ENCODE measurements at places on chromosomes 2 and 18.

DNA sequence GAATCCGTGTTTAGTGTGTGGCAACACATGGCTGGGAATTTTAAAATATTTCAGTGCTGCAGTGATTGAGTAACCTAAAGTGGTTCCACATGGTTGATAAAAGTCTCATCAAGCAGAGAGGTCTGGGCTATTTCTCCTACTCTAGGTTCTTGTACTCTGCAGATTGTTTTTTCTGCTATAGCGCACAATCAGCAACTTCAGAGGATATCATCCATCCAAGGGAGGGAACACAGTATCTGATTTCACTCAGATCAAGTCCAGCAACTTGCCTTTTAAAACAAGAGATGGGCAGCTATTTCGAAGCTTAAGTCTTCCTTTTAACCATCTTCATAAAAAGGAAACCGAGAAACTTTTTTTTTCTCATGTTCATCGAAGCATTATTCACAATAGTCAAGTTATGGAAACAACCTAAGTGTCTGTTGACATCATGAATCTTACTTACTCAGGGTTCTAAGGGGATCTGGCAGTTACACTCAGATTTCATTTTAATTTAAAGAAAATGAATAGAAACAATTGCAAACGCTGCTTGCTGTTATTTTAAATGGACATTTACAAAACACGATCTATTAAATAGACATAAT lies 172.7 kb upstream of the TRIB2 start:
- no peak for DNase-seq

GRCh38 chr2:144267239-144267638 lies 252.7 kb downstream of the ZEB2 start:
- no peak for DNase-seq

DNA sequence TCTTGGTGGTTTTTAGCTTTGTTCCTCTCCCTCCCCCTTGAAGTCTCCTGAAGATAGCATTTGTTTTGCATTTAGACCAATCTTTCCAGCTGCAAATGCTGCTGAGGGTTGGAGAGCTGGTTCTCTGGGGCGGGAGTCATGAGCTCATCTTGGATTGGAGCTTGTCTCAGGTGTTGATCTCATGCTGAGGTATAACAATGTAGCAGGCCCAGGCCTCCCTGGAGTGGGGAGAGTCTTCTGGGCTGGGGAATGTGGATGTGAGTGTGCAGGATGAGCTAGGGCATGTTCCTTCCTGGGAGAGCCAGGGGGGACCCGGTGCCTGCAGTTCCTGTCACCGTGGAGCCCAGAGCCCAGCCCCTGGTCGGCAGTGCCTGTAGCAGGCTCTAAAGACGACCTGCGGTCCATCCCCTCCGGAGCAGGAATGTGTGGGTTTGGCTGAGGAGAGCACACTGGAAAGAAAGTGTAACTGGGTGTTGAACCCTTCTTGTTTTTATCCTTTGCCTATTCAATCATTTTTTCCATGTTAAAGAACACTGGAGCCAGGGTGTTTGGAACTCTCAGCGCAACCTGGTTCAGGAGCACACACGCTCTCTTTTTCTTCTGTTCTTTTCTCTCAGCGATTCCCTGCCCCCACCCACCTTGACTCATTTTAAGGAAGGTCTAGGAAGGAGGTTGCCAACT lies 2.7 kb downstream of the ZNF532 start:
- no peak for DNase-seq

DNA sequence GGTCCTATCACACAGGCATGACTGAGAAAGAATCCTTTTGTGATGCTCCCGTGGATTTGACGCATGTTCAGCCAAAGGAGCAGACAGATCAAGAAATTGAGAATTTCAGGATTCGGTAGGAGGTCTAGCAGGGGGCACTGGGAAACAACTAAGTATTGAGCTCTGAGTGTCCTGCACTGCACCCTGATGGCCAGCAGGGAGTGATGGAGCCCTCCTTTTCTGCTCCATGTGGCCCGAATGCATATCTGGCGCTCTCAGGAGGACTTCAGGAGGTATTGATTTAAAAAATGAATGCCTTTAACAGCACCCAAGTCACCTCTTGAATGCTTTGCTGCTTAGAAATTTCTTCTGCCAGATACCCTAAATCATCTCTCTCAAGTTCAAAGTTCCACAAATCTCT lies 58.0 kb downstream of the ZNF519 start:
- no peak for DNase-seq

- no peak for DNase-seq
These were observed 250.9 kb downstream of the IRS1 start for GRCh38 chr2:226548732-226549131.
